ENCODE measurements at places on chromosomes 6 and 20. TPM values are rescaled to one million over a fixed set of nuclear protein-coding genes. Genes with fewer than 3 reads are reported as not detected.

SLC13A3 gene
- total RNA-seq = 1.4 TPM

MAK gene
- total RNA-seq = not detected

- DNase-seq = peak; percentile 44
Measured at GRCh38 chr20:59299945-59300332, 472 bp upstream of the EDN3 start.

DNA sequence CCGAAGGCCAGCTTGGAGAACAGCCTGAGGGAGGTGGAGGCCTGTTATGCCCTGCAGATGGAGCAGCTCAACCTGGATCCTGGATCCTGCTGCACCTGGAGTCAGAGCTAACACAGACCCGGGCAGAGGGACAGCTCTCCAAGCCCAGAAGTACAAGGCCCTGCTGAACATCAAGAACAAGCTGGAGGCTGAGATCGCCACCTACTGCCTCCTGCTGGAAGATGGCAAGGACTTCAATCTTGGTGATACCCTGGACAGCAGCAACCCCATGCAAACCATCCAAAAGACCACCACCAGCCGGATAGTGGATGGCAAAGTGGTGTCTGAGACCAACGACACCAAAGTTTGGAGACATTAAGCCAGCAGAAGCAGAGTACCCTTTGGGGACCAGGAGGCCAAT is 223.5 kb upstream of the ID4 start:
- no peak for DNase-seq

- no peak for DNase-seq
Measured at GRCh38 chr6:81564470-81565068, 187.9 kb downstream of the TENT5A start.

DNA sequence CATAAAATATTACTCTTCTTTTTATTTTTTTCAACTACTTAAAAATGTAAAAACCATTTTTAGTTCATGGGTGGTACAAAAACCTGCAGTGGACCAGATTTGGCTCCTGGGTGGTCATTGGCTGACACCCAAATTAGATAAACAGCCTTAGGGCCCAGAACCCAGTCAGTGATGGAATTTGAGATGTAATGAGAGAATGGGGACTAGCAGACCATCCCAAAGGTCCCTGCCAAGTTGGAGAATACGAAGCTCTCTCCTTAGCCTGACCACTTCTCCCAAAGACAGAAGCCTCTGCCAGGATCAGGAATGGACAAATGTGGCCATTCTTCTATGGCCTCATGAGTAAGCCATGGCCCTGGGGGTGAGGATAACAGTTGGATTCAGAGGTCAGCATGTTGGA is 194.7 kb downstream of the NFATC2 start:
- no peak for DNase-seq

DNA sequence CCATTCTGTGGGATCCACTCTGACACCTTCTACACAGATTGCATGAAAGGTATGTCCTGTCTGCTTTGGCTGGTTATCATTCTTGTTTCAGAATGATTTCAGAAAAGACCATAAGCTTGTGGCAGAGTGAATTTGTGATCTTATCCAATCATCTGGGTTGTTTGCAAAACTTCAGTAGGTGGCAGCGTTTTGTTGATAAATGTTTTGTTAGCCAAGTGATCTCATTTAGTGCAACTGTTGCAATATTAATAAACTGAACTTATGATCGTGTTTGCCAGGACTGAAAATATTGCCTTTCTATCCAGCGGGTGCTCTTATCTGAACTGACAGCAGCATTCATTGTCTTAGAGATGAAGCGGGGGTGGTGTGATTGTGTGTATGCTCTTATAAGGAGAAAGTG is 613.2 kb upstream of the NOX3 start:
- no peak for DNase-seq

Measured in lower leg skin (tissue), 4 donors.